HAP-1 (cell line): ENCODE measurements at places on chromosomes 3 and 15.

DNA sequence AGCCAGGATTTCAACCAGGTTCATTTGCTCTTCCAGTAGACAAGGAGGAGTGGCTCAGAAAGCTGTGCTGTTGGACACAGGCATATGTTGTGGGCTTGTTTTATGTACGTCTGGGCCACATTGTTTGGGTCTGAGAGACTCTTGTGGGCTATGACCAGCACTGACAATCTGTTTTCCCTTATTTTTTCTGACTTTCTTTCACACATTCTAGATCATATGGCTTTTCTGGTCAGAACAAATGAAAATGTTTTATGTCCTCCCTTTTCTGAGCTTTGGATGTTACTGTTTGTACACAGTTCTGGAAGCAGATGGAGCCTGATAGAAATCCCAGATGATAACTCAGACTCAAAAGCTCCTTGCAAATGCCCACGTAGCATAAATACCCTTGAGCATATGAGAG, 85.8 kb upstream of the RGMA start:
- DNase-seq: no peak

- no peak for DNase-seq
Measured at GRCh38 chr15:37229855-37230619, 129.7 kb upstream of the MEIS2 start.

- no peak for DNase-seq
Measured at GRCh38 chr3:123148772-123149171, 53.0 kb upstream of the SEC22A start.

GRCh38 chr15:100734586-100734985, 132.2 kb downstream of the ASB7 start:
- DNase-seq: no peak

GRCh38 chr3:76400141-76400540, 614.8 kb upstream of the ZNF717 start:
- DNase-seq: no peak

DNA sequence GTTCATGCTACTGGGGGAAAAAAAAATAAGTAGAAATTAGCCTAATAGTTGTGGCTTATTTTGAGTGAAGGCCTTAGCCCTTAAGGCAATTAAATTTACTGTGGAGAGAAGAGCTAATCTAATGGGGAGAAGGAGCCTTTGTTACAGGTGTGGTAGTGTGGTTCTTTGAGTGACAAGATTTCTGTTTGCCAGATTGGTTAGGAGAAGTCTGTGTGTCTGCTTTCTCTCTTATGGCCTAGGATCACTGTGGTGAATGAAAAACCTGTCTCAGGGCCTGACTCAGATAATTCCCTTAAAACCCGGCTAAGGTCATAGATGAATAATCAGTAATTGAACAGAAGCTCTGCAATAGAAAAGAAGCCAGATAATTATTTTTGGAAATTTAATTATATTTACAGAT, 27.0 kb downstream of the OPA1 start:
- DNase-seq: no peak

GRCh38 chr15:65837301-65838294, 31.7 kb upstream of the RAB11A start:
- DNase-seq: no peak

DNA sequence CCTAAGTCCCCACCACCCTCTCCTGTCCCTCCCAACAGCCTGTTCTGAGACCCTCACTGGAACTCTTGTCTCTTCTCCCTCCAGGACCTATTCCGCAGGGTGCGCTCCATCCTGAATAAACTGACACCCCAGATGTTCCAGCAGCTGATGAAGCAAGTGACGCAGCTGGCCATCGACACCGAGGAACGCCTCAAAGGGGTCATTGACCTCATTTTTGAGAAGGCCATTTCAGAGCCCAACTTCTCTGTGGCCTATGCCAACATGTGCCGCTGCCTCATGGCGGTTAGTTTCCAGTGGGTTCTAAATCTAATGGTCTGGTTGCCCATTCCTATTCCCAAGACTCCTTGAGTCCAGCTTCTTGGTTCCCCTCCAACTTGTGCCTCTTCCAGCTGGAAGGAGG, 9.3 kb downstream of the EIF4G1 start:
- no peak for DNase-seq

- no peak for DNase-seq
Measured at GRCh38 chr3:185397676-185398075, 34.7 kb downstream of the MAP3K13 start.

GRCh38 chr3:16378415-16378814, 113.4 kb downstream of the OXNAD1 start:
- no peak for DNase-seq

GRCh38 chr3:108590460-108590859, 938 bp downstream of the DZIP3 start:
- no peak for DNase-seq

- DNase-seq: peak; percentile 34
Measured at GRCh38 chr3:10142707-10143560, 1.4 kb downstream of the VHL start.

DNA sequence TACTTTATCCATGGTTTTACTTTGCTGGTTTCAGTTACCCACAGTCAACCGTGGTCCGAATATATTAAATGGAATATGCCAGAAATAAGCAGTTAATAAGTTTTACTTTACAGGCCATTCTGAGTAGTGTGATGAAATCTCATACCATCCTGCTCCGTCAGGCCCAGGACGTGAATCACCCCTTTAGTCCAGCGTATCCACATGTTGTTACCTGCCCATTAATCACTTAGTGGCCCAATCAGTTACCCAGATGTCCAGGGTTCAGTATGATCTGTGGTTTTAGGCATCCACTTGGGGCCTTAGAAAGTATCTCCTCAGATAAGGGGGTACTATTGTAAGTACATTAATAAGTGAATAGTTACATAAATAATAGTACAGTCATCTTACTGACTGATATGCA, 88.0 kb downstream of the TTBK2 start:
- no peak for DNase-seq

DNA sequence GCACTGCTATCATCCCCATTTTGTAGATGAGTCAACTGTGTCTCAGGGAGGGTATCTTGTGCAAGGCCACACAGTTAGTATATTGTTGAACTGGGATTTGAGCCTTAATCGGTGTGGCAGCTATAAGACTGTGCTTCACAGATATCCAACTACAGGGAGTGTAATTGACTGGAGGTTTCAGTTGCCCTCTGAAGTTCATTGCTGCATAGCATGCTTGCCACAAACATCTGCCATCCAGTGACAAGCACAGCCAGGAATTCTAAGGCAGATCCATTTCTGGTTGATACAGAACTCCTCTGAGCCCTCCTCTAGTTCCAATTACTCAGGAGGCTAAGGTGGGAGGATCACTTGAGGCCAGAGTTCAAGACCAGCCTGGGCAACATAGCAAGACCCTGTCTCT, 16.4 kb downstream of the FSD2 start:
- no peak for DNase-seq

- DNase-seq: no peak
Measured at GRCh38 chr3:10703875-10704274, 112.2 kb upstream of the SLC6A11 start.

DNA sequence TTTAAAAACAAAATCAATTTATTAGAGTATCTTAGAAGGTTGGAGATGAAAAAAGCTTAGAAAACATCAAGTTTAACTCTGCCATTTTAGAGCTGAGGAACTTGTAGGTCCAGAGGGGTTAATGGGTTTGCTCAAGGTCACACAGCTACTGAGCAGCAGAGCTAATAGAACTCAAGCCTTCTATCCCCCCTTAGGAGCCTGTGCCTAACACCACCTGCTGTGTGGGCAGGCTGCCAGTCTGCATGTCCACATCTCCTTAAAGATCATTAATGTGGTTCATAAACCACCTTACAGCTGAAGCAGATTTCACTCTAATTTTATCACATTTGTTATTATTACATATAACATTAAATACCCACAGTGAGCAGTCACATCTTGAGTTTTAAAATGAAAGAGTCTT, 14.1 kb upstream of the SLC35G2 start:
- no peak for DNase-seq

GRCh38 chr3:106529738-106530137, 660.9 kb upstream of the CBLB start:
- no peak for DNase-seq

GRCh38 chr3:169384573-169384972, 278.9 kb downstream of the MECOM start:
- no peak for DNase-seq

DNA sequence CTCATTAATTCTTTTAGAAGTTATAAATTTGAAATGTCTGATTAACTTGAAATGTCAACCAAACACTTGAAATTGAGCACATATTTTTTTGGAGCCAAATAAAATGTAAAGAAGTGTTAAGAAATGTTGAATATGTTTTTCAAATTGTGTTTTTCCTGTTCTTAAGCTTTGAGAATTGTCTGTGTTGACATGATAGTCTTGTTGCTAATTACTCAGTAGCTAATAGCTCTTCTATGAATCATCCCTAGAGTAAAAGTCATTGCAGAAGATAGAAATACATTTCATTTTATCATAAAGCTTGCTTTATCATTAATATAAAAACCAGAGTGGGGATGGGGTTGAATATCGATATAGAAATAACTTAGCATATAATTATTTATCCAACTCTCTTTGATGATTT, 41.9 kb upstream of the ABHD10 start:
- no peak for DNase-seq

DNA sequence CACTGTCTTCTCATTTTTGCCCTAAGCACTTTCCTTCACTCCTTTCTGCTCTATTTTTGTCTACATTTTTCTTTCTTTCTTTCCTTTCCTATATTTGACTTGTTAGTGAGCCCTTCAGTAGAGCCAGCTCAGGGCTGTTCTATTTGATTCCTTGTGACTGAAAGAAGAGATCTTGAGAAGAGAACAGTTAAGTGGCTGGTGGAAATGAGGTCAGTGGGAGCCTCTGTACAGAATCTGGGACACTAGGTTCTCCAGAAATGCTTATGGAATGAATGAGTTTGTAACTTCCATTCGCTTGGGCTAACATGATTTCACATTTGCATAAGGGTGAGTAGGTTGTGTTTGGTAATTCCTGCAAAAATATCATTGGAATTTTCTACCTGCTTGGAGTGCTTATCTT, 45.6 kb downstream of the CACNA2D3 start:
- DNase-seq: no peak

- DNase-seq: no peak
Measured at GRCh38 chr3:197431346-197431910, 124.3 kb downstream of the BDH1 start.

DNA sequence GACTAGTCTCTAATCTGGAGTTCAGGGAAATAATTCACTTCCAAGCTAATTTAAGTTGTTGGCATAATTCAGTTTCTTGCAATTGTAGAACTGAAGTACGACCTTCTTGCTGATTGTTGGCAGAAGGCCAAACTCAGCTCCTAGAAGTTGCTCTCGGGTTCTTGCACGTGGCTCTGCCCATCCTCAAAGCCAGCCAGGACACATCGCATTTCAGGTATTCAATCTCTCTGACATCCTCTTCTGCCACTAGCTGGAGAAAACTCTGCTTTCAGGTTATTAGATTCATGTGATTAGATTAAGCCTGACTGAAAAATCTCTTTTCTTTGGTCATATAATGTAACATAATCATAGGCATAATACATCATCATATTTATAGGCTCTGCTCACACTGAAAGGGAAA, 362.0 kb downstream of the ZPLD1 start:
- DNase-seq: no peak

- no peak for DNase-seq
Measured at GRCh38 chr15:66578286-66578875, 12.6 kb upstream of the LCTL start.

DNA sequence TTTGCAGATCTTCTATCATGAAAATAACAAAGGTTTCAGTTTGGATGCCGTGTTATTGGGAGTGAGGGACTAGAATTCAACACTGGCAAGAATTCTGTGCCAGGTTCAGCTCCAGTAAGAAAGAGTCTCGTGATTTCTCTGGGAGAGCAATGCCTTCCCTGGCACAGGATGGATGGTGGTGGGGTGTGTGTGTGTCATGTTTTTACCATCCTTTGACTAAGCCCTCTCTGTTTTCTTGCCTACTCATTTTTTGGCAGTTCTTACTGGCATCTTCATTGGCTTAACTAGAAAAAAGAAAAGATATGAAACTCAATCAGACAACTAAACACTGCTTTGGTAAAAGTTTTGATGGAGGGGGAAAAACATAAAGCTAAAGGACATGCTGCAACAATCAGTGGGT, 86.6 kb downstream of the FMN1 start:
- no peak for DNase-seq

DNA sequence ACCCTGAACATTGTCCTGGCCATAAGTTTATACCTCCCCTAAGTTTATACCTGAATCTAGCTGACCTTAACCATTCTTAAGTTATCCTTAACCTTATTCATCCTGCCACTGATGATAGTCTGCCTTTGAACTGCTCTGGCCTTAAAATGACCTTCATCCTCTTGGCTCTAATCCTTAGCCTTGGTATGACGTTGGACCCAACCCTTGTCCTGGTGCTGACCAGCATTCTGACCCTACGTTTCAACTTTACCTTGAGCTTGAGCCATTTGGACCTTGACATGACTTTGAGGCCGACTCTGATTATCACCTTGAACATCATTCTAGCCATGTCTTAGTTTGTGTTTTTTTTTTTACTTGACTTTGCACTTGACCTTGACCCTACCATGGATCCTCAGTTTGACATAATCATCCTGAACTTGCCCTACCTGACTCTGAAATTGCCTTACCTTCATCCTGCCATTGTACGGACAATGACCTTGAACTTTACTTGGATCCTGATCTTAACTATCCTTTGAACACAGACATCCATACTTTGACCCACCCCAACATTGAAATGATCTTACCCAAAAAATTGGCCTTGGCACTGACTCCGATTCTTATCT, 61.1 kb upstream of the ACAD9 start:
- DNase-seq: no peak

DNA sequence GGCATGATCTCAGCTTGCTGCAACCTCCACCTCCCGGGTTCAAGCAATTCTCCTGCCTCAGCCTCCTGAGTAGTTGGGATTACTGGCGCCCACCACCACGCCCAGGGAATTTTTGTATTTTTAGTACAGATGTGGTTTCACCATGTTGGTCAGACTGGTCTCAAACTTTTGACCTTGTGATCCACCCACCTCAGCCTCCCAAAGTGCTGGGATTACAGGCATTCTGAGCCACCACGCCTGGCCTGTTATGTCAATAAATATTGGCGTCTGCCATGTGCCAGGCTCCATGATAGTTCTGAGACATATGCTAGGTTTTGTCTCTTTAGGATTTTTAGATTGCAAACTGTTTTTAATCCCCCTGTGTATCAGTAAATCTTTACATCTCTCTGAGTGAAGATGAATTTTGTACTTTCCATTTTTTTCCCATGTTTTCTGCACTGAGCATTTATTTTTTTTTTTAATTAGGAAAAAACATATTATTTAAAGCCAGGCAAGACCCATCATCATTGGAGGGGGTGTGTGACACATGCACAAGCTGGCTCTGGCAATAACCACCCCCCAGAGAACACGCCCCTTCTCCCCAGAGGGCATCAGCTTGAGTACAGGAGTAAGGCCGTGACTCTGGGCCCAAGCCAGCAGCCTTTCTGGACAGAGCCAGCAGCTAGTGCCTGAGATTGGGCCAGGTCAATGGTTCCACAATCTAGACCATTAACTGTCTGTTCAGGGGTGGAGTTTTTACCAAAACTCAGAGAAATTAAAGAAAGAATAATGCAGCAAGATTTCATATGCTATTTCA, 51.0 kb upstream of the ATP1B3 start:
- no peak for DNase-seq
